ENCODE measurements at places on chromosomes 1 and 21. TPM values are rescaled to one million over a fixed set of nuclear protein-coding genes. Genes with fewer than 3 reads are reported as not detected.

Gene CXADR
- total RNA-seq: not detected

GRCh38 chr1:30872033-30872947, 36.3 kb downstream of the SDC3 start:
- no peak for DNase-seq
- H3K4me3 ChIP-seq: no peak overlapping the region
- H3K4me1 ChIP-seq: peaks cover 17% of the 10 kb centered on the region
- no peaks in the 10 kb centered on the region for H3K36me3 ChIP-seq

Gene AVPR1B
- total RNA-seq: not detected

Gene MATN1
- 0.93 TPM for total RNA-seq

DNA sequence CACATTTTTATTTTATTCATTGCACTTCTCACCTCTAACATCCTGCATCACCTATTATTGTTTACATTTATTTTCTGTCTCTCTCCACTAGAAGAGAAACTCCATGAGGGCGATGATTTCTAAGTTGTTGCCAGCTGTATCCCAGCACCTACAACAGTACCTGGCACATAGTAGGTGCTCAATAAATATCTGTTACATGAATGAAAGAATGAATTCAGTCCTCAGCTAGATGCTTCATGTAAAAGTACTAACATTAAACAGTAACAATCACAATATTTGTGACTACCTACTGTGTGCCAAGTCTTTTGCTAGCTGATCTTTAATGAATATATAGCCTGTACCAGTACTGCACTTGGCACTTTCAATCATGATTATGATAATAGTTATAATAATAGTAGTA, 3.0 kb downstream of the TAS1R2 start:
- no peaks in the 10 kb centered on the region for H3K27me3 ChIP-seq
- no peaks in the 10 kb centered on the region for H3K36me3 ChIP-seq
- no peak overlapping the region for H3K4me3 ChIP-seq
- DNase-seq: no peak
- H3K4me1 ChIP-seq: no peaks in the 10 kb centered on the region

GRCh38 chr1:53317646-53318539, 10.0 kb downstream of the LRP8 start:
- no peaks in the 10 kb centered on the region for H3K27me3 ChIP-seq
- no peak overlapping the region for H3K4me3 ChIP-seq
- H3K36me3 ChIP-seq: peaks cover 4% of the 10 kb centered on the region
- H3K4me1 ChIP-seq: no peaks in the 10 kb centered on the region

- no peak for DNase-seq
- H3K27ac ChIP-seq: no peak overlapping the region
- no peaks in the 10 kb centered on the region for H3K36me3 ChIP-seq
Measured at GRCh38 chr1:41768583-41768982, 150.1 kb downstream of the HIVEP3 start.

DNA sequence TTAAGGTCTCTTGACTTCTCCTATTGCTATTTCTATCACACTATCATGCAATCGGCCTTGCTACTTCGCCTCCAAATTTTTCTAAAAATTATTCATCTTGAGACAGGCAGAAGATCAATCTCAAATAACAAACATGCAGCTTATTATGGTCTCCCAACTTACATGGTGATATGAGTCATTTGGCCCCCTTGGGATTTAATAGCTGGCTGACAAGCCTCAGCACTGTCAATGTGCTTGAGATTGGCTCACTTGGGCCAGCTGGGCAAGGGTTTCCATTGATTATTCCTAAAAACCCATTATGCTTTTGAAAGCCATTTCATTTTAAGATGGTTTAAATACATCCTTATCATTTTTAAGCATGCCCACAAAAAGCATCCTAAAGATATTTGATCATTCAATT, 224.5 kb upstream of the NFIA start:
- no peaks in the 10 kb centered on the region for H3K4me1 ChIP-seq
- no peak overlapping the region for H3K4me3 ChIP-seq
- no peaks in the 10 kb centered on the region for H3K27me3 ChIP-seq
- no peak for DNase-seq
- no peak overlapping the region for H3K27ac ChIP-seq
- H3K36me3 ChIP-seq: no peaks in the 10 kb centered on the region

GRCh38 chr1:245084551-245084950, 70.2 kb upstream of the KIF26B start:
- H3K4me3 ChIP-seq: no peak overlapping the region
- no peak for DNase-seq
- no peaks in the 10 kb centered on the region for H3K36me3 ChIP-seq
- H3K27me3 ChIP-seq: no peaks in the 10 kb centered on the region
- H3K27ac ChIP-seq: no peak overlapping the region

DNA sequence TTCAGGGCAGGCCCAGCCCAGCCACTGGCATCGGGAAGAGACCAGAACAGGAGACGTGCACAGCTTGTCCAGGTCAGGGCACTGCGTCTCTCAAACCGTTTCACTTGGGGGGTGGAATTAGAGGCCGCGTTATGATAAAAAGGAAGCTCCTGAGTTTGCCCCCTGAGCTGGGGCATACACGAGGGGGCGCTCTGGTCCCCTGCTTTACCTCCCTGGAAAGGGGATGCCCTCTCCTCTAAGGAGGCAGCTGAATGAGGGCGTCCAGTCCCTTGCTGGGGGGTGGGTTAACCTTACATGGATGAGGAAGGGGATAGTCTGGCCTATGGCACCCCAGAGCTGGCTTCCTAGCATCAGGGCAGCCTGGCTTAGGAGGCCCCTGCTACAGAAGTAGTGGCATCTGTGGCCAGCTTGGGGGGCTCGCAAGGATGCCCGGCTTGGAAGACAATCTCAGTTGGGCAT, 2.3 kb downstream of the MYOG start:
- H3K27ac ChIP-seq: no peak overlapping the region
- no peak overlapping the region for H3K4me3 ChIP-seq
- H3K36me3 ChIP-seq: no peaks in the 10 kb centered on the region
- H3K4me1 ChIP-seq: no peaks in the 10 kb centered on the region

Gene LRRC7
- not detected for total RNA-seq

DNA sequence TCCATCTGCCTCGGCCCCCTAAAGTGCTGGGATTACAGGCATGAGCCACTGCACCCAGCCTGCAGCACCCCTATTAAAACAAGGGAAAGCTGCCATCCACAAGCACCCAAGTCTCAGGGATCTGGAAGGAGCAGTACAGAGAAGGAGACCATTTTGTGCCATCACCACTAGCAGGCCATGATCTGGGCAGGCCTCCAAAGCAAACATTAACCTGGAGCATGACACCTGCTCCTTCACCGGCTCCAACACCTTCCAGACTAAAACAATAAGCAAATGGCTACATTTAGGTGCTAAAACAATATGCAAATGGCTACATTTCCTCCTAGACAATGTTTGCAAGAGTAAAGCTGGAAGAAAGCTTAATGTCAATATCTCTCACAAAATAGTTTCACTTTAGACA, 16.7 kb downstream of the MEAF6 start:
- H3K36me3 ChIP-seq: peaks cover 54% of the 10 kb centered on the region
- no peak for DNase-seq
- H3K4me3 ChIP-seq: no peak overlapping the region
- no peaks in the 10 kb centered on the region for H3K4me1 ChIP-seq
- no peaks in the 10 kb centered on the region for H3K27me3 ChIP-seq

- peaks cover 39% of the 10 kb centered on the region for H3K27me3 ChIP-seq
- H3K4me3 ChIP-seq: peak within 1 kb of the TSS; percentile 22
- H3K36me3 ChIP-seq: no peaks in the 10 kb centered on the region
- DNase-seq: peak; percentile 54
- H3K4me1 ChIP-seq: peaks cover 45% of the 10 kb centered on the region
Measured at GRCh38 chr1:2529784-2530512, at the start of gene HES5. Gene HES5, minus strand, starts transcription at chr1:2530263. Its CDS starts 99 bp downstream, at chr1:2530164.

Gene RIMKLA
- total RNA-seq: 0.45 TPM

Gene SPRR2B
- not detected for total RNA-seq

GRCh38 chr1:8165595-8166360, 139.7 kb upstream of the ERRFI1 start:
- H3K4me3 ChIP-seq: no peak overlapping the region
- H3K4me1 ChIP-seq: peaks cover 38% of the 10 kb centered on the region
- H3K36me3 ChIP-seq: no peaks in the 10 kb centered on the region
- no peak for DNase-seq
- H3K27me3 ChIP-seq: no peaks in the 10 kb centered on the region
- H3K27ac ChIP-seq: no peak overlapping the region

DNA sequence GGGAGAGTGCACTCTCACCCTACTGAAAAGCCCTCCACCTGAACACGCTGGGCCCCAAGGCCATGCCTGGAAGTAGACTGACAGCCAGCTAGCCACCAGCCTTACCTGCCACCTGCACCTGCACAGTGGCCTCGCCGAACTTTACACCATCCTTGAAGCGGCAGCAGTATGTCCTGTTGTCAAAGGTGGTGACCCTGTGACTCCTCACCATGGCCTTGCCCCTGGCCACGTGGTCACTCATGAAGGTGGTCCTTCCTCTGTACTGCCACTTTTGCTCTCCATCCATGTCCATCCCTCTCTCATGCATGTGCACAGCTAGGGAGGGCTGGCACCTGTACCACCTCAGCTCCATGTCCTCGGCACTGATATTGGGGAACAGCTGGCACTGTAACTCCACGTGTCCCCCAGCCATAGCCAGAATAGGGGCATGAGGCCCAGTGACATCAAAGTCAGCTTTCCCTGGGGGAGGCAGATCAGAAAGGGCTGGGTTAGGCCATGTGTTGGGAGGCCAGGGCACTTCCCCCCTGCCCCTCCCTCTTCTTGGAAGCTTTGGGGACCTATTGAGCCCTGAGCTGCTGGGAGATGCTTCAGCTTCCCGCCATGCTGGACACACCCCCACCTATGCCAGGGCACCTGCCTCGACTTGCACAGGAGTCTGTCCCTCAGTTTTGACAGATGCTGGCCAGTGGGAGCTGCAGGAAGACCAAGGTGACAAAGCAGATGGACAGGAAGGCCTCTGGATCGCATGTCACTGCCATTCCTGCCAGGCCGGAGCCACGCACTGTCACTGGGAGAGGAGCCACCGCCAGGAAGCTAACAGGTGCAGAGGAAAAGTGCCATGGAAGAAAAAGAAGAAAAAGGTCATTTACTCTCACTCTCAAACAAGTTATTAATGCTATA, 24.6 kb downstream of the RNF187 start:
- no peak overlapping the region for H3K4me3 ChIP-seq
- H3K4me1 ChIP-seq: peaks cover 7% of the 10 kb centered on the region
- no peaks in the 10 kb centered on the region for H3K36me3 ChIP-seq
- H3K27me3 ChIP-seq: peaks cover 2% of the 10 kb centered on the region
- no peak overlapping the region for H3K27ac ChIP-seq

DNA sequence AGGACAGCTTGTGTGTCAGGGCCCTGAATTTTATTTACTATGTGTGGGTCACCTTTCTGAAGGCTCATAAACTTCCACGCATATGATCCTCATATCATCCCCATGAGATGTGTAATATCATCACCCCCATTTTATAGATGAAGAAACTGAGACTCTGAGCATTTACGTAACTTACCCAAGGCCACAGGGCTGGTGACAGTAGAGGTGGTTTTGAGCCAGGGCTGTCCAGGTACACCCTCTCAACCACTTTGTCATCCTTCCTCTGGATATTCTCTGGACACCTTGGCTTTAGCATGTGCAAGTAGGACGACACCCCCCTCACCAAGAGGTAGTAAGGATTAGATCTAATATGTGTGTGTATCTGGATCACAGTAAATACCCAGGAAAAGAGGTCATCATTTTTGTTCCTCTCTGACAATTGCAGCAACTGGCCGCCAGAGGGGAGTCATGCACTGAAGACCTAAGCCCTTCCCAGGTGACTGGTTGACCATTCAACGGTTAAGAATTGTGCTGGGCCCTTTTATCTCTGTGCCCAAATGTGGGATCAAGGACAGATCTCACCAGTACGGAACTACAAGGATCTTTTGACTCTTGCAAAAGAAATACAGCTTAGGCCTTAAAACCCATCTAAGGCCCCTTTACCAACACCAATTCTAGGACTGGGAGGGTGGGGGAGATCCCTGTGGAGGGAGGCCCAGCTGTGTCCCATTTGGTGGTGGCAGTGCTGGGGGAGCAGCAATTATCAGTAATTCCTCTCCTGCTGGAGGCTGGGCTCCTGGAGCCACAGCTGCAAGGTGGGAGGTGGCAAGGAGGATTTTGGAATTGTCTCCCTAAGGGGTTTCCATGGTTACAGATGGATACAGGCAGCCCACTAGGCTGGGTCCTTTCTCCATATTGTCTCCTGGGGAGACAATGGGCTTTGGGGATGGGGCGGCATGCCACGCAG, 13.7 kb upstream of the E2F2 start:
- no peak overlapping the region for H3K4me3 ChIP-seq
- H3K27me3 ChIP-seq: no peaks in the 10 kb centered on the region
- H3K36me3 ChIP-seq: no peaks in the 10 kb centered on the region
- H3K4me1 ChIP-seq: peaks cover 7% of the 10 kb centered on the region
